ENCODE measurements at places on chromosomes 12 and 14. TPM values are rescaled to one million over a fixed set of nuclear protein-coding genes. Genes with fewer than 3 reads are reported as not detected.
A peak's percentile ranks its signal among the peaks of the same experiment; 100 is the strongest.

PTPRB gene
- total RNA-seq: 26.1 TPM

HSPB8 gene
- 469 TPM for total RNA-seq

SIX4 gene
- 3.3 TPM for total RNA-seq

ZBTB1 gene
- 18.5 TPM for total RNA-seq

ITGB7 gene
- total RNA-seq: 0.47 TPM

BMAL2 gene
- 1.6 TPM for total RNA-seq

POTEM gene
- not detected for total RNA-seq

CLEC4D gene
- not detected for total RNA-seq

MYF5 gene
- not detected for total RNA-seq

HAL gene
- 0.93 TPM for total RNA-seq

CCDC175 gene
- total RNA-seq: not detected

SDSL gene
- total RNA-seq: 2.8 TPM

TMTC1 gene
- 60.3 TPM for total RNA-seq

GLIPR1L2 gene
- total RNA-seq: 2.3 TPM

IL23A gene
- not detected for total RNA-seq

C12orf57 gene
- 533 TPM for total RNA-seq

DNA sequence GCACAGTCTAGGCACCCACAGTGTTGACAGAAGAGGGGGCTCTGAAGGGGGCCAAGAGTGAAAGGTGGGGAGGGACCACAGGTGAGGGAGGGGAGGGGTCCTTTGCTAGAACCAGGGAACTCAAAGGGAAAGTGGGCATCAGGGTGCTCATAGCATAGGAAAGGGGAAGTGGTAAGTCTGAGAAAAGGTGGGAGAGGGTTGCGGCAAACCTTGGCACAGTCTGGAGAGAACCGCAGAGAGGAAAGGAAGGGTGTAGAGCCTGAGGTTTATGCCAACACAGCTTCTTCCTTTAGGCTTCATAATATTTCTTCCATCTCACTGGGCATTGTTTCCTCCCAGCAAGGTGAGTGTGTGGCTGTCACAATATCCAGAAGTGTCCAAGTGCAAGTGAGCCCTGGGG is 11.5 kb upstream of the PLEK2 start:
- no peak overlapping the region for H3K4me3 ChIP-seq
- H3K36me3 ChIP-seq: no peaks in the 10 kb centered on the region
- DNase-seq: no peak

DNA sequence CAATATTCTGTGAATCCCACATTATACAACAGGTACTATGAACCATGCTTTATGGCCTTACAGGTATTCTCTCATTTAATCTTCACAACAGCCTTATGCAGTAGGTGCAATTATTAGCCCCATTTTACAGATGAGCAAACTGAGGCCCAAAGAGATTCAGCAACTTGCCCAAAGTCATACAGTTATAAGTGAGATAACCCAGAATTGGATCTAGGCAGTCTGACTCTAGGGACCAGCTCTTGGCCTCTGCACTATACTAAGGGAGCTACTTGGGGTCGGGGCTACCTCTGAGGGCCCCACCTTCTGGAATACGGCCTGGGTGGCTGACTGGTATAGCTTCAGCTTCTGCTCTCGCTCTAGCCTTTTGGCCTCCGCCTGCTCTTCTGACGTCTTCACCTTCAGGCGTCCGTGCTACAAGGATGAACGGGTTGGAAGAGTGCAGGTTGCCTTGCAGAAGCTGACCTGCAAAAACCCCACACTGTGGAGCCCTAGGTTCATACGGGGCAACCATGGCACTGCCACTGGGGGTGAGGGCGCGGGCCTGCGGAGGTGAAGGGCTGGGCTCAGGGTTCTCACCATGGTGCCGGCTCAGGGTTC is 762 bp downstream of the RABGGTA start:
- peaks cover 11% of the 10 kb centered on the region for H3K4me1 ChIP-seq
- peaks cover 9% of the 10 kb centered on the region for H3K36me3 ChIP-seq
- peak overlapping the region; percentile 69 for H3K4me3 ChIP-seq
- no peaks in the 10 kb centered on the region for H3K27me3 ChIP-seq

- no peaks in the 10 kb centered on the region for H3K36me3 ChIP-seq
- H3K4me3 ChIP-seq: no peak overlapping the region
- DNase-seq: no peak
- no peaks in the 10 kb centered on the region for H3K4me1 ChIP-seq
- no peak overlapping the region for H3K27ac ChIP-seq
Observed at GRCh38 chr12:95380997-95381786, 92.8 kb upstream of the METAP2 start.

DNA sequence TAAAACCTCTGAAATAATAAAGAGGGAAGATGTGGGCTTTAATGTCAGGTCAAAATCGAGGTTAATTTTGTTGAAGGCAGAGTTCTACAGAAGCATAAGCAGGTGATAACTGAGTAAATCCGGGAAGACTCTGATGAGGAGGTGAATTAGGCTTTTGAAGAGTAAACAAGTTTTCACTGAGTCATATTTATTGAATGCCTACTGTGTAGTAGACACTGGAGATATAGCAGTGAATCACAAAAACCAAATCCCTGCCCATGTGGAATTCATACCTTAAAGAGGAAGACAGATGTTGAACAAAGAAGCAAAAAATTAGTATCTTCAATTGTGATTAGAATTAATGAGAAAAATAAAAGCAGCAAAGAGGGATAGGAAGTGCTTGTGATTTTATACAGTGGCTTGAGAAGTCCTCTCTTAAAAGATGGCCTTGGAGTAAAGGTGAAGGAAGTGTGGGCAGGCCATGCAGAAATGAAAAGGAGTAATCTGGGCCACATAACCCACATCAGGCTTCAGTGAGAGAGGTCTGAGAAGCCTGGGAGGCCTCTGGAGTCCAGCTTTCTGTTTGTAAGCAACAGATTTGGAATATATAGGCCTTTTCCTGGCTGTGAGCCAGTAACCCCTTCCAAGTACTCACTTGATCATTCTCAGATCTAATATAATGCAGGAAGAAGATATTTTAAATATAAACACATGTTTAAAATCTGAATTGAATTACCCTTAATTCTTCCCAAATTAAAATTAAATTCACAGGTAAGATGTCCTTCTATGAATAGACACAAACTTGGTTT is 46.7 kb downstream of the BHLHE41 start:
- no peaks in the 10 kb centered on the region for H3K27me3 ChIP-seq
- H3K36me3 ChIP-seq: no peaks in the 10 kb centered on the region
- no peak overlapping the region for H3K4me3 ChIP-seq
- DNase-seq: no peak
- H3K4me1 ChIP-seq: no peaks in the 10 kb centered on the region

DNA sequence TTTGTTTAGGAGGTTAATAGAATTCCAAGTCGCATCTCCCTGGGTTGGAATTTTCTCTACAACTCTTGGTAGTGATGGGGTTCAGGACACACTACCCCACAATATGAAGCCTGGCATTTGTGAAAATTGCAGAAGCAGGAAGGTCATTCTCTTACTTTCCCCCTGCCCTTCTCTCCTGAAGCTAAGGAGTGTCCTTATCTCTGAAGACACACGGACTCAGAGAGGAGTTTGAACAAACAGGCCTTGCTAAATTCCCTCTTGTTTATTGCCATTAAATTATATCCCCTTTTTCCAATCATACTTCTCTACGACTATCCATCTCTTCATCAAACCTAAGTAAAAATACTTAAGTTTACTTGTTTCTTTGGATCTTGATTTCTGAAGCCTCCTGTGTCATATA is 443.0 kb downstream of the RAD51B start:
- no peaks in the 10 kb centered on the region for H3K36me3 ChIP-seq
- no peak for DNase-seq
- no peak overlapping the region for H3K27ac ChIP-seq
- no peaks in the 10 kb centered on the region for H3K4me1 ChIP-seq
- no peak overlapping the region for H3K4me3 ChIP-seq

DNA sequence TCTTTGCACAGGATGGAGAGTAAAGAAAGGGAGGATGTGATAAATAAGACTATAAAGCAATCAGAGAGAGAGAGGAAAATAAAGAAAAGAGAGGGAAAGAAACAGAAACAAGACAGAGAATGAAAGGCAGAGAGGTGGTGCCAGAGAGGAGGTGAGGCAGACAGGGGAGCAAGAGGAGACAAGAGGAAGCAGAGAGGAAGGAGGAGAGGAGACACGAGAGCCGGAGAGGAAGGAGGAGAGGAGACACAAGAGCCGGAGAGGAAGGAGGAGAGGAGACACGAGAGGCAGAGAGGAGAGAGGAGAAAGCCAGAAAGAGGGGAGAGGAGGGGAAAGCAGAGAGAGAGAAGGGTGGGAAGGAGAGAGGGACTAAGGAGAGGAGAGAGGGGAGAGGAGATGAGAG is 125.2 kb downstream of the PAPOLA start:
- no peak overlapping the region for H3K4me3 ChIP-seq
- H3K27me3 ChIP-seq: no peaks in the 10 kb centered on the region
- H3K36me3 ChIP-seq: no peaks in the 10 kb centered on the region
- H3K27ac ChIP-seq: no peak overlapping the region
- DNase-seq: no peak

DNA sequence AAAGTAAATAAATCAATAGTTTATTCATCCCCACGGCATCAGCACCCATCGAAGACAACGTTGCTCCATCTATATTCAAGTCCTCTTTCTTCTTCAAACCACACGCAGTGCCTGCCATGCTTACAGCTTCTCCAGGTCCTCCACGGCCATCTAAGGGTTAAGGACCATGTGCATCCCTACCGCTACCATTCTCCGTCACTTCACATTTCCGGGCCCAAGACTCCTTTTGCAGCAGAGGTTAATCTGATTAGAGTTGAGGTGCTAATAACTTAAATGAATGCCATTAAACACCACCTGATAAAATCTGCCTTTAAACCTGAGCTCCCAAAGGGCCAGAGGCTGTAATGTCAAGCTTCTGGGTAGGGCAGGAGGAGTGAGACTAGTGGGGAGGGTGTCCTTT is 79.7 kb upstream of the CCND2 start:
- H3K36me3 ChIP-seq: no peaks in the 10 kb centered on the region
- H3K27ac ChIP-seq: no peak overlapping the region
- no peaks in the 10 kb centered on the region for H3K4me1 ChIP-seq
- DNase-seq: no peak
- H3K4me3 ChIP-seq: no peak overlapping the region
- no peaks in the 10 kb centered on the region for H3K27me3 ChIP-seq

DNA sequence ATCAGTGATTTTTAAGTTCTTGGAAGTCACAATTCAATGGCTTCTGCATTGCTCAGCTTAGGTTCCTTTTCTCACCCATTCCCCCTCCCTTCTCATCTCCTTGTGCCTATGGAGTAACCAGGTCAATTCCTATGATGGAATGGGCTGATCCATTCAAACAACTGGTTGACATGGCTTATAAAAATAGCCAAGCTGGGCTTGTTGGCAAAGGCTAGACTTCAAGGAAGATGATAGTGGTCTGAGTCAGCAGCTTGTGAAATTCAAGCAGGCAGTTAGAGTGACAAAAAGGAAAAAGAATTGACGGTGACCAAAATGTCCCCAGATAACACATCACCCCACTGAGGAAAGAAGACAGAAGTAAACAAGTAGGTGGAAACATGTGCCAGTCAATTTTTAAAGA is 119.9 kb upstream of the PCED1B start:
- no peak for DNase-seq
- no peak overlapping the region for H3K27ac ChIP-seq
- H3K27me3 ChIP-seq: no peaks in the 10 kb centered on the region
- no peaks in the 10 kb centered on the region for H3K36me3 ChIP-seq

DNA sequence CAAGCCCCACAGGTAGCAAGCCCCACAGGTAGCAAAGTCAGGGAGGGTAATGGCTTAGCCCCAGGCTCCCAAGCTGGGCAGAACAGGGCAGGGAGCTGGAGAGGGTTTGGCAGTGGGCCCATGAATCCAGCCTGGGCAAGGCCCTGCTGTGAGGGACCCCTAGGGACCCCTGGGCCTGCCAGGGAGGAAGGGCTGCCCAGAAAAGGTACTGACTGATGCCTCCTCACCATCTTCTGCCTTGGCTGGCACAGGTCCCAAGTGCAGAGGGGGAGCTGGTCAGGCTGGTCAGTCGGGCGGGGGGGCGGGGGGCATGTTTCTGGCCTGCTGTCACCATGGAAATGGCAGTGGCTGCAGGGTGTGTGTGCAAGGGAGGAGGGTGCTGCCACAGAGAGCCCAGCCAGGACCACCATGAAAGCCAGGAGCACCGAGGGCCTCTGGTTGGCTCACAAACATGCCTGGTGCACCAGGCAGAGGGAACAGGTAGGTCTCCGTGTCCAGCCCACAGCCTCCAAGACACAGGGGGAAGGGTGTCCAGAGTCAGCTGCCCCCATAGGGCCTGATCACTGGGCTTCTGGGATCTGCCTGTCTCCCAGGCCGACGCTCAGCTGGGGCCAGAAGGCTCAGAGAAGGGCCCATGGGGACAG is 1.5 kb upstream of the CRIP2 start:
- DNase-seq: no peak
- H3K27ac ChIP-seq: peak overlapping the region; percentile 89
- peaks cover 5% of the 10 kb centered on the region for H3K36me3 ChIP-seq
- peak overlapping the region; percentile 50 for H3K4me3 ChIP-seq
- no peaks in the 10 kb centered on the region for H3K27me3 ChIP-seq

GRCh38 chr12:91361864-91362263 is 179.2 kb upstream of the DCN start:
- H3K27ac ChIP-seq: no peak overlapping the region
- DNase-seq: no peak
- H3K27me3 ChIP-seq: no peaks in the 10 kb centered on the region

- DNase-seq: no peak
- H3K27ac ChIP-seq: no peak overlapping the region
- H3K4me3 ChIP-seq: no peak overlapping the region
- H3K36me3 ChIP-seq: no peaks in the 10 kb centered on the region
- H3K4me1 ChIP-seq: no peaks in the 10 kb centered on the region
- no peaks in the 10 kb centered on the region for H3K27me3 ChIP-seq
Observed at GRCh38 chr14:75630695-75631452, 29.8 kb downstream of the ERG28 start.

- peaks cover 24% of the 10 kb centered on the region for H3K4me1 ChIP-seq
- DNase-seq: peak; percentile 67
- H3K36me3 ChIP-seq: no peaks in the 10 kb centered on the region
Observed at GRCh38 chr14:31419967-31420318, 407 bp downstream of the HEATR5A start.

GRCh38 chr14:99632410-99633035 is 12.4 kb upstream of the HHIPL1 start:
- no peak overlapping the region for H3K27ac ChIP-seq
- no peaks in the 10 kb centered on the region for H3K36me3 ChIP-seq
- H3K4me1 ChIP-seq: peaks cover 8% of the 10 kb centered on the region
- H3K4me3 ChIP-seq: no peak overlapping the region
- H3K27me3 ChIP-seq: no peaks in the 10 kb centered on the region

- H3K27ac ChIP-seq: no peak overlapping the region
- H3K4me3 ChIP-seq: no peak overlapping the region
- no peaks in the 10 kb centered on the region for H3K27me3 ChIP-seq
- H3K4me1 ChIP-seq: no peaks in the 10 kb centered on the region
Observed at GRCh38 chr12:10304161-10304574, 3.5 kb upstream of the KLRD1 start.

- DNase-seq: no peak
- H3K4me3 ChIP-seq: no peak overlapping the region
- H3K27me3 ChIP-seq: no peaks in the 10 kb centered on the region
- no peaks in the 10 kb centered on the region for H3K36me3 ChIP-seq
Observed at GRCh38 chr14:78617735-78618134, 447.6 kb downstream of the NRXN3 start.

All from right atrium auricular region (tissue), 2 donors.